ENCODE measurements at places on chromosomes 7 and 10. TPM values are rescaled to one million over a fixed set of nuclear protein-coding genes. Genes with fewer than 3 reads are reported as not detected.

SLC18A3 gene
- total RNA-seq: not detected

TIAL1 gene
- 70.0 TPM for total RNA-seq

SRPK2 gene
- total RNA-seq: 57.9 TPM

AGAP6 gene
- total RNA-seq: 4.8 TPM

BNIP3 gene
- 356 TPM for total RNA-seq

SEC24C gene
- 88.3 TPM for total RNA-seq

NUTM2B gene
- total RNA-seq: under 0.01 TPM
